Activated CD8-positive, alpha-beta memory T cell treated with anti-CD3 and anti-CD28 coated beads for 48 hours (primary cell): ENCODE measurements at places on chromosomes 5 and 9.

DNA sequence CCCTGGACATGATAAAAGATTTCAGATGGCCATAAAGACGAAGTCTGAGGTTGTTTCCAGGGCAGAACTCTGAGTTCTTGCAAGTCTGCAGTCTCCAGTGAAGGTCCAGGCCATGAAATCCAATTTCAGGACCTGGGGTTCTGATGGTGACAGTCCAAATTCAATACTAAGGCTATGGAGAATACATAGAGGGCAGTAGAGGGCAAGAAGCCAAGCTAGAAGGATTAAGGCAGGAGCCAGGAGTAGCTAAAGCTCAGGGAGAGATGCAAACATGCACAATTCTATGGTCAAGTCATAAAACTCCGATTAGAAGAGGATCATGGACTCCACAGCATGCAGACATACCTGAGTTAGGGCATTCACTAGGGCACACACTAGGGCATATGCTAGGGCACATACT lies 11.4 kb downstream of the SLIT3 start:
- DNase-seq = no peak

GRCh38 chr5:146574713-146575112 lies 58.7 kb upstream of the GPR151 start:
- DNase-seq = no peak

GRCh38 chr5:152058267-152058666 lies 133.6 kb upstream of the GLRA1 start:
- no peak for DNase-seq

- no peak for DNase-seq
Observed at GRCh38 chr5:91114658-91115057, 268.5 kb downstream of the ARRDC3 start.

DNA sequence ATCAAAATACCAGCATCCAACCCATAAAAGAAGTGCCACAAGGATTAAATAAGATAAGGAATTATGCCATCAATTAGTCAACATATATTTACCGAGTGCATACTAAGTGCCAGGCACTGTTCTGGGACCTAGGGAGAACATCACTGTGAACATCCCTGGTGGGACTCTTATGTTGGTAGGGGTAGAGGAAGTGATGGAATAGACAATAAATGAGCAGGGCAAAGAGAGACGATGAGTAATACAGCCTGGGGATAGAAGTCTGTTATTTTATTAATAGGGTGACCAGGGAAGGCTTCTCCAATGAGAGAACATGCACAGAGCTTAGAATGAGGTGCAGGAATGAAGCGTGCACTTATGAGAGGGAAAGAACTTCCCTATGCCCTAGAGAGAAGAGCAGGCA lies 47.4 kb upstream of the VLDLR start:
- no peak for DNase-seq

DNA sequence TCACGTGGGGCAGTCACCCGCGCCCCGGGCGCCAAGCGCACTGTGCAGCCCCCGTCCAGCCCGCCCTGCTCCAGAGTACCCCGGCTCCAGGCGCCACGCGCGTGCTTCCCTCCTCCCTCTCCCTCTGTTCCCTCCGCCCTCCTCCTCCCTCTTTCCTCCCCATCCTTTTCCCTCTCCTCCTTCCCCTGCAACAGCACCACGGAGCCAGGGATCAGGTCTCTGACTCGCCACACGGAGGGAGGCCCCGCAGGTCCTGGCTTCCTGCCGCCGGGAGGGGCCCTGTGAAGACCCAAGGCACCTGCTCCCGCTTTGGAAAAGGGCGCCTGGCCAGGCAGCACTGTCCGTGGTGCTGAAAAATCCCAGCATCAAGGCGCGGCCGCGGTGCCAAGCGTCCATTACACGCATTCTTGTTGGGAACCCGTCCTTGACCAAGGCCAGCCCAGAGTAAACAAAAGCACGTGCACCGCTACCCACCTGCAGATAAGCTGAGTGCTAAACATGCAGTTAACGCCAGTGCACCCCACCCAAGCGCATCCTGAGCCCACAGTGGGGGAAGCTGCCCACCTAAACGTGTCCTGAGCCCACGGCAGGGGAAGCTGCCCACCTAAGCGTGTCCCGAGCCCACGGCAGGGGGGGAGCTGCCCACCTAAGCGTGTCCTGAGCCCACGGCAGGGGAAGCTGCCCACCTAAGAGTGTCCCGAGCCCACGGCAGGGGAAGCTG lies 21.7 kb downstream of the SLC6A18 start:
- no peak for DNase-seq

- no peak for DNase-seq
Observed at GRCh38 chr9:127520941-127521918, 69.9 kb downstream of the LRSAM1 start.

DNA sequence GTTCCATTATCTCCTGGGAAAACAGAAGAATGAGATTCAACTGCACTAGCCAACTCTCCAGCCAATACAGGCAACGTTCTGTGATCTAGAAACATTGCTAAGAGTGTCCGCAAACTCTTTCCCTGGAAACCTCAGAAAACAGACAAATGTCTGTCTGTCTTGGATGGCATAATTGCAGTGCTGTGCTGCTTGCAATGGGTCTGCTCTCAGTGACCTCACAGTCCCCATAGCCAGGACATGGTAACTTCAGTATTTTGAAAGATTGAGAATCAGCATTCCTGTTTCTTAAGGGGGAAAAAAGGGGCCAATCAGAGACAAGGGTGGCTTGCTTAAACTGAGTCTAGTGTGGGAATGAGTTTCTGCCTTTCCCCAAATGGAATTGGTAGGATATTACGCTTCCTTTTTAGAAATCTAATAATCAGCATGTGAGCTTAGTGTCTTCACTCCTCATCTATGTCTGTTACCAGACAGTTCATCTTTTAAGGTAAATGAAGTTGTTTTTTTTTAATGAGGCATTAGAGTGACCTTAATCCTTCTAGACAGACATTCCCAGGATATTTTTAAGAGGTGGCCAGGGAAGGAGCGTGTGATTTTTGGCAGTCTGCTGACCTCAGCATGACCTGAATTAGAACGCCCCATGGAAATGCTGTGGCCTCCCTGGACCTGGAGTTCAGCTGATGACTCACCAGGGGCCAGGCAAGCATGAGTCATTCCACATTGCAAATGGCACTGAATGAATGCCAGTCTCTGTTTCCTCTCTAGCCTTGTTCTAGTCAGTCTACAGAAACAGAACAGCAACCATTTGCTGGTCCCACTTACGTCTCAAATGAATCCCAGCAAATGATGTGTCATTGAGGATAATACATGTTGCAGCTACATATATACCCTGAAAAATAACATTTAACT lies 210.2 kb upstream of the ACTBL2 start:
- DNase-seq = no peak

DNA sequence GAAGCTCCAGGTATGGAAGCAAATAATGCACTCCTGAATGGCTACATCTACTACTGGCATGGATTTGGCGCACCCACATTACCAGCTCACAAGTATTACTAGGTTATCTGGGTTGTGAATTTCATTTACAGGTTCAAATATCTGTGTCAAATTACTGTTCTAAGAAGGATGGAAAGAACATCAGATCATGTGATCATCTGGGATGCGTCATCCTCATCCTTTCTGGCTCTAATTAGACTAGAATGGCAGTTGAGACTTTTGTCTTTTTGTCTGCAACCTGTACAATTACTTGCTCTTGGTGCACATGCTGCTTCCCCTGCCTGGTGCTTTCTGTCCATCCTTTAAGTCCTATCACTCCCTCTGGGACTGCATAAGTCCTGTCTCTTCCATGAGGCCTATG lies 64.1 kb downstream of the PJA2 start:
- DNase-seq = no peak

- DNase-seq = no peak
Observed at GRCh38 chr9:95788021-95788420, 87.5 kb upstream of the ERCC6L2 start.

GRCh38 chr9:8717146-8717545 lies 917.6 kb upstream of the DMAC1 start:
- DNase-seq = no peak

DNA sequence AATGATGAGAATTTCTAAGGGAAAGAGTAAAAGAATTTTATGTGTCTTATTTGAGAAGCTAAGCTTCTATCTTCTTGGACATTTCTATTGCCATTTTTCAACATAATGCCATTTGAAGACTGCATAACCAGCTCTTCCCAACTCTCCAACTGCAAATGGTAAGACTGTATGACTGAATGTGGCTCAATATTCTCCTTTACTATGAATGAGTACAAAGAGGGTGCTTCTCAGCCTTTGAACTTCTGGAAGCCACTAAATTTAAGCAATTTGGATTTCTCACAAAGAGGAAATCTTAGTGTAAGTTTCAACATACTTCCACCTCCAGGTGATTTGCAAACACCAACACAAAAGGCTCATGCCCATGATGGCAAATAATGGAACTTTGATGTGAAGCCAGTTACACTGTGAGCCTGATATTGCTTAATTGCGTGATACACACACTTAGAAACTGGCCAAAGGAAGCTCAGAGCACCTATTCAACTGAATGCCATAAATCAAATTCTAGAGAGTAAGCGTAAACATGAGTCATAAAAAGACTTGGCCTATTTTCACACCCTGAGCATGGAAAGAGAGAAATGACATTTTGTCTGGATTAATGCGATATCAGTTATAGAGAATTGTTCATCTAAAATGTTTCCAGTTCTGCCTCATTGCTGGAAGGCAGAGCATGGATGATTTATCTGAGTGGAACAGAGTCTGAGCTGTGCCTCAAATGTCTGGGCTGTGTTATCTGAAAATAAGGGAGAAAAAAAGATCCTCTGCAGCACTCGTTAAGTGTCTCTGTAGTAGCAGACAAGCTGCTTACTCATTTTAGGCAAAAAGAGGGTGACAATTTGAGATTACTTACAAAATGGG lies 145.3 kb downstream of the PLK2 start:
- no peak for DNase-seq

GRCh38 chr5:35543408-35543807 lies 74.3 kb upstream of the SPEF2 start:
- DNase-seq = no peak

GRCh38 chr9:248278-248961 lies 33.8 kb downstream of the DOCK8 start:
- no peak for DNase-seq

GRCh38 chr9:128637656-128638055 lies 19.0 kb downstream of the DYNC2I2 start:
- no peak for DNase-seq

DNA sequence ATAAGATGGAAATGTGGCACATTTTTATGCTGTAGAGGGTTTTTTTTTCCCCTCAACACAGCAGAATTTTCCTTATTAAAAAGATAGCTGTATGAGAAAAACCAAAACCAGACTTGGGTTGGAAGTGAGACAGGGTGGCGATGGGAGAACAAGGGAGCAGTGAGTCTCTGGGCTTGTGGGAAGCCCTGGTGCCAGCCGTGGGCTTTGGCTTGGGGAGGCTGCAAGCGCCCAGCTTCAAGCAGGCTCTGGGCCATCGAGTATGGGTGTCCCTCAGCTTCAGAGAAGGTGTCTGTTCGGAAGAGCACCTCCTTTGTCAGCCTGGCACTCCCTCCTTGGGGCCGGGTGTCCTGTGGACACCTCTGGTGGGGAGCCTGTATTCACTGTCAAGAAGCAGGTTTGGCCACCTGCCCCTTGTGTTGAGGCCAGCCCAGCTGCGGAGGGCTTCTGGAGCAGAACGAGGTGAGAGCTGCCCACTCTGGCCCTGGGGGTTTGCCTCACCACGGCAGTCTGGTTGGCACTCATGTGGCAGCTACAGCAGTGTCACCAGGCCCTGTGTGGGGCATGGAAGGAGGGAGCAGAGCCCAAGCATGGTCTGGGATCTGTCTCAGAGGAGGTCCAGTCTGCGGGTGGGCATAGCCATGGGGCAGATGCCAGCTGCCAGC lies 37.6 kb upstream of the ANGPTL2 start:
- no peak for DNase-seq

- no peak for DNase-seq
Observed at GRCh38 chr5:3590161-3590966, 5.3 kb upstream of the IRX1 start.

- DNase-seq = no peak
Observed at GRCh38 chr9:79768194-79768593, 196.4 kb downstream of the TLE4 start.

- DNase-seq = no peak
Observed at GRCh38 chr5:148928141-148928540, 101.7 kb downstream of the ADRB2 start.

DNA sequence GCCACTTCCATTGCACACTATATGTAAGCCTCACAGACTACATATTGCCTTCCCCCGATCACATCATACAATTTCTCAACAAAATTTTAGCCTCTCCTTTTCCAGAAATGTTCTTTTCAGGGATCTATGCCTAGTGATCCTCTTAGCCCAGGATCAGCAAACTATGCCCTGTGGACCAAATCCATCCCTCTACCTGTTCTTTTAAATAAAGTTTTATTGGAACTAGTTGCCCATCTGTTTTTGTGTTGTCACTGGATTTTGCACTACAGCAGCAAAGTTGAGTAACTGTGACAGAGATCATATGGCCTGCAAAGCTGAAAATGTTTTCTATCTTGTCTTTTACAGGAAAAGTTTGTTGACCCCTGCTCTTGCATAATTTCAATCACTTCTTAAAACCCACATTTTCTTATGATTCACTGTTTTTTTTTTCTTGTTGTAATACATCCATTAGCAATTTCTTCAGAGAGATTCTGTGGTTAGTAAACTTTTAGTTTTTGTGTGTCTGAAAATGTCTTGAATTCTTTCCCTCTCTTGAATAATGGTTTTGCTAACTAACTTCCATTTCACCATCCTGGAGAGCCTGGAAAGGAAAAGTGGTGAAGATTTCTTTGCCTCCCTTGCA lies 7.1 kb downstream of the TXNDC8 start:
- DNase-seq = no peak

- DNase-seq = no peak
Observed at GRCh38 chr5:54882101-54882500, 103.3 kb downstream of the ESM1 start.

- DNase-seq = no peak
Observed at GRCh38 chr5:1514027-1514818, 9.5 kb downstream of the LPCAT1 start.

GRCh38 chr9:95757439-95757838 lies 118.1 kb upstream of the ERCC6L2 start:
- DNase-seq = no peak

GRCh38 chr9:130387905-130388304 lies 56.9 kb upstream of the ASS1 start:
- DNase-seq = no peak

DNA sequence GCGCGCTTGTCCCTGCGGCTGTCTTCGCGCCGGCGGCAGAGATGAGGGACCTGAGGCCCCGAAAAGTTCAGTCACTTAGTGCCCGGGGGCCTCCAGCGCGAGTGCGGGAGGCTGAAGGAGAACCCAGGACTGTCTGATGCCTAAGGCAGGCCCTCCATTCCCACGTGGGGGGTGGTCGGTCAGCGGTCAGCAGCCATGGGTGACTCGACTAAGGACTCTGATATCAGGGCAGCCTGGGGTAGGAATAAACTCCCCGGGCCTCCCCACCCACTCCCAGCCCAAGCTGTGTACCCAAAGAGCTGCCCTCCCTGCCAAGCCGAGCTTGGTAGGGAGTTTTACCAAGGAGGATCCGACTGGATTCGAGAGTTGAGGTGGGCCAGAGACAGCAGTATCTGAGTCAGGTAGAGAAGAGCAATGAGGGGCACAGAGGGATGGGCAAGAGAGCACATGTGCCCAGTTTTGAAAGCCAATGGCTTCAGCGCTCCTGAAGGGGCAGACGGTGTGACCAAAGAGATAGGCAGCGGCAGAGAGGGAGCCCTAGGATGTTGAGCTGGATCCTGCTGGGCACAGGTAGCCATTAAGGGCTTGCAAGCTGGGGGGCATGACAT lies 787 bp downstream of the FGFR4 start:
- DNase-seq = no peak
